ENCODE measurements at places on chromosomes 11 and 22. TPM values are rescaled to one million over a fixed set of nuclear protein-coding genes. Genes with fewer than 3 reads are reported as not detected.

DNA sequence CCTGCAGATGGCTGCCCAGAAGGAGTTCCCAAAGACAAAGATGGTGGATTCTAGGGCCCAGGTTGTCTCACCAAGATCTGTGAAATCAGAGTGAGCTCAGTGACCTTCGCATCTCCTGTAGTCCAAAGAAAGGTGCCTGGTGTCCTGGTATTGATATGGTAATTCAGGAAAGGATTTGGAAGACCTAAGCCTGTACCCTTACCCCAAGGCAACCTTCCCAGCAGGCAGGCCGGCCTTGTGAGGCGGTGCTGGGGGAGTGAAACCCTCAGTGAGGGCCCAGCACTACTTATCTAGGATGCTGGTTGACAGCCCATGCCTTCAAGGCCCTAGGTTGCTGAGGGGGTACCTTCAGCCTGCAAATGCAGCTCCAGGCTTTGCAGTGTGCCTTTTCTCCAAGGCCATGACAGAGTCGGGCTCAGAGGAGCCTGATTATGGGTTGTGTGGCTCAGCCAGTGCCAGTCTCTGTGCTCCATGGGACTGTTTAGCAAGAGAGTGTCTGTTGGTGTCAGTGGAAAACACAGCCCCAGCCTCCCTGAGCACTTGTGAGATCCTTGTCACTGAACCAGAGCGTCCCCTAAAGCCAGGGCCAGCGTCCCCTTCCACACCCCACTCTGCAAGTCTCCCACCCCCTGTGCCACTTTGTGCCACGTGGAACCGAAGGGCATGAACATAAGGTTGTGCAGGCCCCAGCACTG is 72.8 kb upstream of the MYOD1 start:
- no peak for DNase-seq

NDUFS8 gene
- total RNA-seq, result 46.7 TPM

DNA sequence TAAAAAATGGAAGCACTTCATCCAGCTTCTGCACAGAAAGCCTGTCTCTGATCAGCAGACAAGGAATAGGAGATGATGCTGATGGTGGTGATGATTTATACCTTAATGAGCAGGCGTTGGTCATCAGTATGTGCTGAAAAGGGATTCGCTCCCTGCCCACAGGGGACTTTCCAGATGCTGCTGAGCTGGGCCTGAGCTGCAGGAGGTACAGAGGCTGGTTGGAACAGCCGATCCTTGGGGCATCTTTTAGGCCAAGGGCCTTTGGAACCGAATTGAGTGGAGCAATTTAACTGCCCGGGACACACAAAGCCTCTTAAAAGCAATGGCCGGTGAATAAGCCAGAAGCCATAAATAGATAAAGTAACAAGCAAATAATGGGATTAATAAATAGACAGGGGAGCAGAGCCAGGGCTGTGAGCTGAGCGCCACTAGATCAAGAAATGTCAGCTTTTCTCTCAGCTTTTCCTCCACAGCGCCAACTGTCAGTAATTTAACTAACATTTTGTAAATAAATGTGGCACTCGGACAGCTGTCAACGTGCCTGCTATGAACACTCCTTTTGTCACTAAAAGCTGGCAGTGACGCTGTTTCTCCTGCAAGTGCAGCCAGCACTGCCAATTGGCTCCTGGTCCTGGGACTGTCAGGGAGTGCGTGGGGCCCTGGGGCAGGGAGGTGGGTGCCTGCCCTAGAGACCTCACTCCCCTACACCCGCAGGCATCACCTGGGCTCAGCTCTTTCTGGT is 562.3 kb downstream of the NTM start:
- no peak for DNase-seq

GRCh38 chr22:29207243-29207550 is 1.5 kb downstream of the EMID1 start:
- no peak for DNase-seq

Data from neural progenitor cell (in vitro differentiated cells).